Activated CD4-positive, alpha-beta T cell treated with anti-CD3 and anti-CD28 coated beads, Interleukin-2, amount 50 U/mL, for 4 hours (primary cell): ENCODE measurements at places on chromosomes 11 and 22.

DNA sequence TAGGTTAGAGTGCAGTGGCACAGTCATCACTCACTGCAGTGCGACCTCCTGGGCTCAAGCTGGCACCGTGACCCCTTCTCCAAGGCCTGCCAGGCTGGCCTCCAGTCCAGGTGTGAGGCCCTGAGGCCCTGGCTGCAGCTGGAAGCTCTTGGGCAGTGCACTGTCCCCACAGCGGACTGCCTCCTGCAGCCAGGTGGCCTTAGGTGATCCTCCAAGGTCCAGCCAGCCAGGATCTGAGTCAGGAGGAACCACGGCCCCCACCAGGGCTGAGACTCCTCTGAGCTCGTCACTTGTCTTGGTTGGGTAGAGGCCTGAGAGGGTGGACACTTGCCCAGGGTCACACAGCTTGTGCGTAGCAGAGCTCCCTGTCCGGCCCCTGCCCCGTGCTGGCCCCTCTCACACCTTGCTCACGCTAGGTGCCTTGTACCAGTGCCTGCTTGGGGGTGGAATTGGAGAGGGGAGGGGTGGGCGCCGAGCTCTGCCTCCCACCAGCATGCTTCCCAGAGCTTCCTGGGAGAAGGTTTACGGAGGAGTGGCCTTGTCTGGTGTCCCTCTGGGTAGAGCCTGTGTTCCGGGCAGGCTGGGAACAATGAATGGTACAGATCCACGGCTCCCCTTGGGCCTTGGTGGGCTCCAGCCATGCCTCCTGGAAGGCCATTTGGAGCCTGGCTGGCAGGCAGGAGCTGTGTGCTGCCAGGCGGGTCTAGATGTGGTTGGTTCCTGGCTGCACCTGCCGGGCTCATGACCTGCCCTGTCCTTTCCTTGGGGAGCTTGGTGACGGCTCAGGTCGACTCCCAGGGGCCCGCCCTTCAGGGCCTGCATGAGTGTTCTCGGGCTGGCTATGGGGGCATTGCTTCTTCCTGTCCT, 20.6 kb downstream of the KCNQ1 start:
- no peak for DNase-seq

DNA sequence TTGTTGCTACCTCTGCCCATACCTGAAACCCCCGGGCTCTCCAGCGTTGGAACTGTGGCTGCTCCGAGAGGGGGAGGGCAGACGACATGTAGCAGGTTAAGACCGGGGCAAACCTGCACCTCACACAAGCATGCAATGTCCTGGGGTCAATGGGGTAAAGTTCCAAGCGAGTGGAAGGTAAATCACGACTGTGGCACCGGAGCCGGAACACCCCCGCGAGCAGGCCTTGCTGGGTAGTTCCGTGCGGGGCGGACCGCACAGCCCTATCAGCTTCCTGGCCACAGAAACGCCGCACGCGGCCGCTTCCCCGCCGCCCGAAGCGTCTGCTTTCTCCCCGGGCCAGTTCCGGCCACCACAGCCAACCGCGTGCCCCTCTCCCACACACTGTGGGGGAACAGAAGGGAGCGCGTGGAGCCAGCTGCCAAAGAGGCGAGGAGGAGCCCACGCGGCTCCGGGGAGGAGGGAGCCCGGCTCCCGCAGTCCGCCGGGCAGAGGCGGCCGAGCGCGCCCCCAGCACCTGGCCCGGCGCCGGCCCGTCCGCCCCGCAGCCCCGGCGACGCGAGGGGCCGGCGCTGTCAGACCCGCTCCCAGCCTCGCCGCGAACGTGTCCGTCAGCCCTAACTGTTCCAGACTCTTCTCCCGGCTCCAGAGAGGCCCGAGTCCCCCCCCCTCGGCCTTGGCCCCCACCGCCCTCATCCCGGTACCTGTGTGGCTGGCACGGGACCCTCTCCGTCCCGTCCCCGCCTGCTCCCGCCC, 1.6 kb downstream of the SPTBN2 start:
- no peak for DNase-seq

- DNase-seq = no peak
These were observed 22.0 kb downstream of the PACSIN2 start for GRCh38 chr22:42992886-42993479.

DNA sequence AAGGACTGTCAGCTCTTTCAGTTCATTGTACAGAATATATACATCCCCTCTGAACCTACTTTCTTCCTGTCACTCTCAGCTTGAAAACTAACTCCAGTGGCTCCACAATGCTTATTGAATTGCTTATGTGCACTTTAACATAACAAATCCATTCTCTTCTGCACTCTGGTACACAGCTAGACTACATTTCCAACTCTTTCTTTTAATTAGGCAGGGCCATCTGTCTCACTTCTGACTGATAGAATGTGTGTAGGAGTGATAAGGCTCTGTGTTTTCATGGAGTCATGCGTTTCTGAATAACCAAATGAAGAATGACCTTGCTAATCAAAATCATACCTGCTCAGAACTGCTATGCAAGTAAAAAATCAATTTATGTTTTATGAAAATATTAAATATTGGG, 278.5 kb upstream of the CCDC179 start:
- DNase-seq = no peak

- no peak for DNase-seq
These were observed 47.8 kb downstream of the MRTFA start for GRCh38 chr22:40588726-40589125.

DNA sequence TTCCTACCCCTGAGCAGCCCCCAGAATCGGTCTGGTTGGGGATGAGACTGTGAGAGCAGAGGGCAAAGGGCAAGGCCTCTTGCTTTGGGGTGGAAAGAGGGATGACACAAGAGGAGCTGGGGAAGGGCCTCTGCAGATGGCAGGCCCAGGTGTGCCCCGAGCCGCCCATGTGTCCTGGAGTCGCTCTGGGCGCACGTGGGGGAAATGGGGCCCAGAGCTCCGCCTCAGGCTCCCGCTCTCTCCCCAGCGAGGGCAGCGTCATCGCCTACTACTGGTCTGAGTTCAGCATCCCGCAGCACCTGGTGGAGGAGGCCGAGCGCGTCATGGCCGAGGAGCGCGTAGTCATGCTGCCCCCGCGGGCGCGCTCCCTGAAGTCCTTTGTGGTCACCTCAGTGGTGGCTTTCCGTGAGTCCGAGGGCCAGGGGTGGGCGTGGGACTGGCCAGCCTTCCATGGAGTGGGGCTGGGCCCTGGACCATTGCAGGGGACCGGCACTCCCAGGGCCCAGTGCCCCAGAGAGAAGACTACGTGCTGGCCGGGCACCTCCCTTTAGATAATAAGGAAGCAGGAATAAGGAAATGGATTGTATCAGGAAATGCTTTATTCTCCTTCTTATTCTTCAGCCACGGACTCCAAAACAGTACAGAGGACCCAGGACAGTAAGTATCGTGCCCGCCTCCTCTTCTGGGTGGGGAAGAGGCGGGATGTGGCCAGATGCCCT, 30.1 kb downstream of the ST14 start:
- no peak for DNase-seq

DNA sequence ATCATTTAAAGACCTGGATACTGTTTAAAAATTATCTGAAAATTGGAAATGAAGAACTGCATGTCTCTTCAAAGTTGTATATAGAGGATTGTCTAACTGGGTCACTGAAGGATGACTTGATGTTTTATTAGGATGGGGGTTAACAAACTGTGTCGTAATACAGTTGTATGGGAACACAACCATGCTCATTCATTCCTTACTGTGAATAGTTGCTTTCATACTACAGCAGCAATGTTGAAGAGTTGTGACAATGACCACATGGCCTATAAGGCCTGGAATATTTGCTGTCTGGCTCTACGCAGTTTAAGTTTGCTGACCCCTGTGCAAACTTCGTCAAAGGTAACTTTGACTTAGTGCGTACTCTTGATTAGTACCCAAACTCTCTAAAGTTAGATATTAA, 38.4 kb downstream of the FDX1 start:
- DNase-seq = no peak

GRCh38 chr22:39311592-39312400, 7.6 kb downstream of the RPL3 start:
- DNase-seq = no peak

GRCh38 chr11:106410902-106411301, 333.4 kb downstream of the AASDHPPT start:
- no peak for DNase-seq

DNA sequence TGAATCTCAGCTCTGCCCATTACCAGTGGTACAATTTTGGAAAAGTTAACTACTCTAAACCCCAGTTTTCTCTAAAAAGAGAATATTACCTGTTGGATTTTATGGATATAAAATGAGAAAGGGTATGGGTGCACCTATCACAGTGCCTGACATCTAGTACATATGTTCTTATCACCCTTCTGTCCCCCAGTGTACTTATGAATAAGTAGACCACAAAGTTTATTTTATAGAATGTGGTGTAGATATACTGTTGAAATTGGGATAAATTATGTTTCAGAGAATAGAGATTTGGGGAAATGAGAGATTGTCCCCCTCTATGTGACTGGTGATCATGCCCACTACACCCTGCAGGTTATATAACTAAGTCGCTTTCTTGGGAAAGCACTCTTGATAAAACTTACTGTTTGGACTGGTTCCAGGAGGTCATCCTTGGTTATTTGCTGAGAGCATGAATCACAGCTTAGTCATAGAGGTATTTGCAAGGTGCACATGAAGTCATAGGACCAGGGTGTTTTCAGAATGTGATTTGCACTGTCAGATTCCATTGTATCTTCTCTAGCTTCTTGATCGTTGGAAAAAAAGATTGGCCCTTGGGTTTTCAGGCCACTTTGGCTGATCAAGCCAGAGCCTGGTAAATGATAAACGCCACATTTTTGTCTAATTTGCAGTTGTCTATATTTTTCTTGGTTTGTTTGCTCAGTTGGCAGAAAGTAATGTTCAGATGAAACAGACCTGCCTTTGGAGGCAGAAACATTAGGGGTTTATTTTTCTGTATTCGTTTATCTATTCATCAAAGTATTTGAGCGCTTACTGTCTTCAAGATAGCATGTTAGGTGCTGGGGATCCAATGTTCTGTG, 21.3 kb downstream of the STX3 start:
- no peak for DNase-seq

DNA sequence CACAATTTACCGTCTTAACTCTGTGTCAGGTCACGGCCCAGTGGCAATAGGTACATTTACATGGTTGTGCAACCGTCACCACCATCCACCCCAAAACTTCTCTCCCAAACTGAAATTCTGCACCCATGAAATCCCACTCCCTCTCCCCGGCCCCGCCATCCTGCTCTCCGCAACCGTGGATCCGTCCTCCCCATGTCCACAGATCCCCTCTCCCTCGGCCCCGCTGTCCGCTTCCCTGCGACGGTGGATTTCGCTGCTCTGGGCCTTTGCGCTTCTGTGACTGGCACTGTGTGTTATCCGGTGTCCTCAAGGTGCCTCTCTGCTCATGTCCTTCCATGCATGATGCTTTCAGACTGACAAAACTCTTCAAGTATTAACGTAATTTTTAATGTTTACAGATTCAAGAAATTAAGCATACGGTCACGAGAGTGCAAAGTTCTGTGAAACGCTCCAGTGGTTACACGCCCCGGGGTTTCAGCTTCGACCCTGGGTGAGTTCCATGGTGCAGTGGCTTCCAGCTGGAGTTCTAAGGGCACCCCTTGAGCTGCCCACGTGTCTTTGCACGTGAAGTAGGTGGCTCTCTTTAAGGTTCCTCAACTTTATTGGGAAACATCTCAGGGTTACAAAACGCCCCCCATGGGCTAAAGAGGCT, 76.4 kb downstream of the KCNQ1 start:
- no peak for DNase-seq

DNA sequence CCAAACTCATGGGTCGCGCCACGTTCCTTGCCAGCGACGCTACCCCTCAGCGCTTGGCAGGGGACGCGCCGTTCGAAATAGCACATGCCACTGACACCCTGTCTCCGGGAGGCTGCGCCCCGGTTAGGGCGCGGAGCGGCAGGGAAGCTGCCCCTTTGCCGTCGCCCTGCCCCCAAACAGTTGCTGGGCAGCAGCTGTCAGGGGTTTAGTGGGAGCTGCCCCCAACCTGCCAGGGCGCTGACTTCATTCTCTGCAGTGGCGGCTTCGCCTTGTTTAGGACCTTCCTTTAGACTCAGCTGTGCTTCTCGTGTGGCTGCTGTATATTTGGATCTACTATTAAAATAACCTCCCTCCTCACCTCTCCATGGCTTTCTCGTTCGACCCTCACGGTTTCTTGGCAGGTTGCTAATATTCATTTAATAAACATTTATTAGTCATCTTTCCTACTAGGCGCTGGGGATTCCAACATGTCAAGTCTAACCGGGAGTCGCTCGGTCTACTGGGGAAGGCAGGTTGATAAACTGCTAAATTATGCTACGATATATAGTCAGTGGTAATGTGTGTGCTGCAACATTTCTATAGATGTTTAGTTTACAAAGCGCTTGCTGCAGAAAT, 782 bp downstream of the TMEM109 start:
- DNase-seq = no peak

DNA sequence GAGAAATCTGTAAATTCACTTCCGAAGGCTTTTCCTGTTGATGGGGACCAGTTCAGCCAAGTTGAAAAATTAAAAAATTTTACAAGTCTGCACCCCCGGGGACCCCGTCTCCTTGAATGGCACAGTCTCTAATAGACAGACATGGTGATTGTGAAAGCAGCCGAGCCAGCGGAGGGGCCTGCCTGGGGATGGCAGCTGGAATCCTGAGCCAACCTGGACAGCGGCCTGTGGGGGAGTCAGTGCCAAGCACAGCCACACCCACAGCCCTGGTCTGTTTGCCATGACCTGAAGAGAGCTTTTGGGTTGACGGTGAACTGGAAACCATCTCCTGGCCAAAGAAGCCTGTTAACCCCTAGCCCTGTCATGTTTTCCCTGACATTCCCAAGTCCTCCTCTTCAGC, 64.7 kb downstream of the PARVG start:
- no peak for DNase-seq

DNA sequence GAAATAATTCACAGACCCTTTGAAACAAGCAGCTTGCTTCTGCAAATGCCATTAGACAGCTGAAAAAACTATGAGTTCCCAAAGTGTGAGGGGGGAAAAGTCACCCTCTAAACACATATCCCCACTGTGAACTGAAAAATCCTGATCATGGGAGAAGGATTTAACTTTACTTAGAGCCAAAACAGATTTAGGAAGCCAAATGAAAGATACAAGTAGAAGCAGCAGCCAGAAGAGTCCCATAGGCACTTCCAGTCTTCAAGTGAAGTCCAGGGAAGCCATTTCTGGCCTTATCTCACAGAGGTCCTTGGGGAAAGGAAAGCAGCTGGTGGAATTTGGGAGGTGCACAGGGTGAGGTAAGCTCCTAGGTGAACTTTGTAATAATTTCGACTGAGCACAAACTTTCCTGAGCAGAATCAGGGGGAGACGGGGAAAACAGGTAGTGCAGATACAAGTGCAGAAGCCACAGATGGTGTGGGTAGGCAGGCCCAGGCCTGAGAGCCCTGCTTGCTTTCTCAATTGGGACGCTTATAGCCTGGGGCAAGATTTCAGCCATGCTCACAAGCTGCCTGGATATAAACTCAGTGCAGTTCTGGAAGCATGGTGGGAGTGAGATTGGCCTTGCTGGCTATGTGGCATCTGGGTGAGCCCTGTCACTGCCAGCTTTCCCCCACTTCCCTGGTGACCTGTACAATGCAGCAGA, 44.8 kb downstream of the GAS2 start:
- DNase-seq = no peak

GRCh38 chr22:40759294-40759840, 59.8 kb downstream of the SLC25A17 start:
- no peak for DNase-seq

GRCh38 chr22:48705917-48706605, 1121.6 kb downstream of the BRD1 start:
- DNase-seq = no peak
